Right renal cortex interstitium (tissue), 3 donors: ENCODE measurements at places on chromosomes 11 and 22. TPM values are rescaled to one million over a fixed set of nuclear protein-coding genes. Genes with fewer than 3 reads are reported as not detected.
A peak's percentile ranks its signal among the peaks of the same experiment; 100 is the strongest.

DNA sequence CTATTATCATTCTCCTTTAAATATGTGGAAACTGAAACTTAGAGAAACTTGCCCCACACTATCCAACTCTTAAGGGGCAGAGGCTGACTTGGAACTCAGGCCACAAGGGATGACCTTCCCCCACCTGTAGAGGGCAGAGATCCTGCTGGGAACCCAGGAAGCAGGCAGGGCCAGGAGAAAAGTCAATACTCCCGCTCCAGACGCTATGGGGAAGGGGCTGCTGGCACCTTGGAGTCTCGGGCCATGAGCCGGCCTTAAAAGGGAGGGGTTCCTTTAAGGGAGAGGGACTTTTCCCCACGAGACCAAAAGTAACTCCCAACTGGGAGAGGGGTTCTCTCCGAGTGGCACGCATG, 620 bp upstream of the ANO5 start:
- no peak for DNase-seq

DNA sequence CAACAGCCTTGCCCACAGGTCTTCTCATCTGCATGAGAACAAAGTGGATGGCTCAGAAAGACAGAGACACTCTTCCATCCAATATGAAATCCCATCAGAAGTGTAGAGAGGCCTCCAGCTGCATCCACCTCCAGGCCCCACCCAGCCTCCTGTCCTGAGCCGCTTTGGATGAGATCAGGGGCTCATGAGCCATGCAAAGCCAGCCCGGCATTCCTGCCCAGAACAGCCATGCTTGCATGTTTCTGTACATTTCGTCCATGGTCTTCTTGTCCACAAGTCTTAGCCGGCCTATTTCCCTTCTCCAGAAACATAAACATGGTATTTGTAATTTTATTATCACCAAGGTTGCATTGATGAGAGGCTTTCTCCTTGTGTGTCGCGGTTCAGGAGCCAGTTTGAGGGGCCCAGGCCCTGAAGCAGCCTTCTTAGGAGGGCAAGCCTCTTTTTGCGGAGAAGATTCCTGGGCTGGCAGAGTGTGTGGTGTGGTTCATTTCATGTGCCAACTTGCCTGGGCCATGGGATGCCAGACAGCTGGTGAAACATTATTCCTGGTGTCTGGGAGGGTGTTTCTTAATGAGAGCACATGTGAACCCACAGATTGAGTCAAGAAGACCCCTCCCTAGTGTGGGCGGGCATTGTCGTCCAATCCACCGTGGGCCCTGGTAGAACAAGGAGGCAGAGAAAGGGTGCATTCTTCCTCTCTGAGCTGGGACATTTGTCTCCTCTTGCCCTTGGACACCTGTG, 928.9 kb downstream of the TBC1D22A start:
- DNase-seq = no peak

DNA sequence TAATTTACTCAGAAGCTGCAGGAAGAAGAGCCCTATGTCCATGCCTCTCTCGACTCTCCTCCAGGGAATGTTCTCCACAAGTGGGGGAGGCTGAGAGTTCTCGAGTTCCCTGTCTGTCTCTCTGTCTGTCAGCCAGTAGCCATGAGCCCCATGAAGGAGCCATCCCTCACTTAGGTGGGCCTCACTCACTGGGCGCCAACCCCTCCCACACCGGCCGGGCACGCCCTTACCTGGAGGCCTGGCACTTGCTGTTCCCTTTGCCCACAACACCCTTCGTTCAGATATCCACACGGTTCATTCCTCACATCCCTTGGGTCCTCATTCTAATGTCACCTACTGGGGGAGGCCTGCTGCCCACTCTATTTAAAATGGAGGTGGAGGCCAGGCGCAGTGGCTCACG, 14.2 kb upstream of the IL10RA start:
- no peak for DNase-seq

SUSD2 gene
- polyA plus RNA-seq = 17.8 TPM

- DNase-seq = no peak
These were observed 1.2 kb upstream of the AHNAK start for GRCh38 chr11:62547691-62548281.

DNA sequence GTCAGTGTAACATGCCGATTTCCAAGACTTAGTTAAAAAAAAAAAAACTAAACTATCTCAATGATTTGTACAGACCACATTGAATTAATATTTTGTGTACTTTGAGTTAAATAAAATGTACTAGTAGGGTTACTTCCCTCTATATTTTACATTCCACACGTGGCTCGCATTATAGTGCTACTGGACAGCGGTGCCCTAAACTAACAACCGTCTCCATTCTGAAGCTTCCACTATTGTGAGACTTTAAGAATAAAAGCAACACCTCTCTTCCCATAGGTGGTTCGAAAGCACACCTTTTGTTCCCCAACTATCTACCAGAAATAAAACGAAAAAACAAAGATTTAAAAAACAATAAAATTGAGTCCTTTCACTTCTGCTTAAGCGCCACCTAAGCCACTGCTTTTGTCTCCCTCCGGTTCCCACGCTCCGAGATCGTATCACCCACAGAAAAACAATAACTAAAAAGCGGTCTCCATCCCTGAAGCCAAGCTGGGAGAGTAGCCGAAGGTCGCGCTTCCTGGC, 380 bp upstream of the TTC17 start:
- DNase-seq = peak; percentile 27

BDNF gene
- 1.7 TPM for polyA plus RNA-seq
